Vagina (tissue), 2 donors: ENCODE measurements at places on chromosomes 16 and 17.

GRCh38 chr17:38351412-38352222, at the start of gene SOCS7:
SOCS7 (plus strand) TSS chr17:38351844; CDS start chr17:38352053, 209 bp downstream.
- DNase-seq = no peak

GRCh38 chr16:48623304-48624016, 13.5 kb upstream of the N4BP1 start:
- peak; percentile 90 for DNase-seq

GRCh38 chr16:84907575-84907974, 87.8 kb downstream of the CRISPLD2 start:
- DNase-seq = no peak

- peak; percentile 29 for DNase-seq
These were observed 59.0 kb downstream of the SPACA3 start for GRCh38 chr17:33050611-33051140.

GRCh38 chr17:39872751-39873150, 4.7 kb downstream of the ZPBP2 start:
- DNase-seq = no peak

- no peak for DNase-seq
These were observed 10.9 kb downstream of the HS3ST6 start for GRCh38 chr16:1907226-1907860.
